ENCODE measurements at places on chromosomes 6 and 20.

GRCh38 chr6:90268178-90268577, 28.5 kb downstream of the BACH2 start:
- no peak for DNase-seq

DNA sequence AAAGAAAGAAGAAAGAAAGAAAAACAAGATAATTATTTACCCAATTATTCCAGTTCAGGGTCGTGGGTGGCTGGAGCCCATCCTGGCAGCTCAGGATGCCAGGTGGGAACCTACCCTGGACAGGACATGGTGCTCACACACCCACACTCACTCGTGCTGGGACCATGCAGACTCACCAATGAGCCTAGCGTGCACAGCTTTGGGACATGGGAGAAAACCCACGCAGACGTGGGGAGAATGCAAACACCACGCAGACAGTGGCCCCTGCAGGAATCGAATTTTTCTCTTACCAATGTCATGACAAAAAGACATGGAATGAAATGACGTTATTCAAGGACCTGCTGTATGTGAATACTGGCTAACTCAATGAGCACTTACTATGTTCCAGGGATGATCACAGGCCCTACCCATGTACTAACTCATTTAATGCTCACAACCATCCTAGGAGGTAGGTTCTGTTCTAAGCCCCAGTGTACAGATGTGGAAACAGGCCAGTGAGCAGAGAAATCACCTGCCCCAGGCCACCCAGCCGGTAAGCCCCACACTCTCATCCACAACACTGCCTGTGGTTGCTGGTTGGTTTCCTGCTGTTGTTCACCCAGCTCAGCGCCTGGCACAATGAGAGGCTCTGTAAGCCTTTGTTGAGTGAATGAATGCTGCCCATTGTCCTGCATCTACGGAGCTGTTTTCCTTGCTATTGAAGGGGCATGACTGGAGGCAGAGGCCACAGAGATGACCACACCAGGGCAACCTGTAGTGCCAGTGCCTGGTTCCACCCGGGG, 6.8 kb upstream of the PI16 start:
- peak; percentile 67 for DNase-seq

- no peak for DNase-seq
These were observed 253.8 kb downstream of the TBC1D7 start for GRCh38 chr6:13074415-13075140.

GRCh38 chr20:32975698-32976674, 28.2 kb downstream of the SUN5 start:
- DNase-seq: no peak

DNA sequence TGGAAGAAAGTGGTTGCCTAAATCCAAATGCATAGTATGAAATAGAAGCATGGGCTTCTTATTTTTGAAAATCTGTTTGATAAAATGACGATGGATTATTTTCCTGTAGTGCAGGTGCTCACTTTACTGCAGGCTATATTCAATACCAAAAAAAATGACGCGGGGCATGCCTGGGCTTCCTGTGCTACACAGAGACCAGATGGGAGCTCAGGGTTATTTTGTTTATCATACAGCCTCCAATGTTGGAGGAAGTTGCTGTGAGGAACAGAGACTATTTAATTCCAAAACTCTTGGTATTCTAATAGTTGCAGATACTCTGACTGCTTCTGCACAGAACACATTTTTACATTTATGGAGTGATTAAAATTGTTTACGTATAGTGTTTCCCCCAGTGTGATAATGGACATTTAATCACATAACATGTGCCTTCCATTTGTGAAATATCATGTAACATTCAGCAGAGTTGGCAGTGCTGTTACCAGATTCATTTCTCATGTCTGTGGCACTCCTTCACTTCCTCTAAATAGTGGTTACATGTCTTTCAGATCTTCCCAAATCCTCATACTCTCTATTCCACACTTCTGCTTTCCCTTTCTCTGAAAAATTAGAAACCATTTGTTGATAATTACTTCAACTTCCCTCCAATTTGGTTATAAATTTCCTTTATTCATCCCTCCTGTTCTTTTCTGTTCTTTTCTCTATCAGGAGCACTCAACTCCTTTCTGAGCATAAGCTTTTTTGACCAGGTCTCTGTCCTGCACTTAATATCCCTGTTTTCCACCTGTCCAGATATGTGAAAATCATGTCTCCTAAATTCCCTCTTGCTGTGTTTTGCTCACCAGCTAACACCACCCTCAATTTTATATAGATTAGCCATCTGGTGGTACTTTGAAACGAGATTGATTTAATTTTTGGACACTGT, 121.6 kb downstream of the ADGRB3 start:
- DNase-seq: no peak

DNA sequence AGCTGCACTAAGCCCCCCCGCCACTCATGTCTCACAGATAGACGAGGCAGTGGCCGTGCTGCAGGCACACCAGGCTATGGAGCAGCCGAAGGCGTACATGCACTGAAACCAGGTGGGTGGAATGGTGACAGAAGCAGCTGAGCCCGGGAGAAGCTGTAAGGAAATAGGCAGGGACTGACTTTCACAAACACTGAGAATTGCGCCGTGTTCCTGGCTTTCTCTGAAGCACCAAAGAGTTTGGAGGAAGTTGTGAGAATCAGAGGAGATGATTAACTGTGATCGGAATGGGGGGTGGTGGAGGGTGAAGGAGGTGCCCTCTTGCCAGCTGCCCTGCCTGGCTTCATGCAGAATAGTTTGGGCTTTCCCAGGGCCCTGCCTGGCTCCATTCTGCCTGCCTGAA, 21.6 kb downstream of the TOMM34 start:
- no peak for DNase-seq

DNA sequence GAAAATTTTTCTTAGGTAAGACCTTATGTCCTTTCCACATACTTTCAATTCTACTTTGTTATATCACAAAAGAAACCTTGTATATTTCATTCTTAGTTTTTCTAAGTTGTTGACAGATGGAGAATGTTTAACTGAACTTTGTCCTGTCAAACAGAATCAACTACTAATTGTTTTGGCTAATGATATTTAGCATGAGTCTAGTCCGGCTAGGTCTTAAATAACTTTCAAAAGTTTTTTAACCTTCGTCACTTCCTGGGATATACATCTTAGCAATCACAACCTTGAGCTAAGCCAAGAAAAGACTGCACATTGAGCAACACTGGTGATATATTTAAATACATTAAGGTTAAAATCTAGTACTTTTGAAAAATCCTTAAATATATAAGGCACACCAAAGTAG, 62.9 kb upstream of the RUNX2 start:
- no peak for DNase-seq

- DNase-seq: no peak
These were observed 116.7 kb upstream of the SLC24A3 start for GRCh38 chr20:19095762-19096161.

DNA sequence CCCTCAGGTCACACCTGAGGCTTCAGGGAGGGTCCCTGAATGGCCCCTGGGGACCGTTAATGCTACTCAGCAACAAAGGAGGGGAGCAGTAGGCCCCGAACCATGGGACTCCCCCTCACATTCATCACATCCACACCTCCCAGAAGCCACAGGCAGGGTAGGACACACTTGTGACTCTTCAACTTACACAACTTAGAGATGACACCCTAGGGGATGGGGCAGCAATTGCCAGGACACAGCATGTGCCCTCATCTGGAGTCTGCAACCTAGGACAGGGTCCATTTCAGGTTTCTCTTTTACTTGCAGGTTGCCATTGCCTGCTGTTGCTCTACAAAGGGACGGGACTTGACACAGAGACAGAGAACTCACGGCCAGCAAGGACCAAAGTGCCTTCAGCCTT, 770 bp downstream of the ULBP3 start:
- no peak for DNase-seq

DNA sequence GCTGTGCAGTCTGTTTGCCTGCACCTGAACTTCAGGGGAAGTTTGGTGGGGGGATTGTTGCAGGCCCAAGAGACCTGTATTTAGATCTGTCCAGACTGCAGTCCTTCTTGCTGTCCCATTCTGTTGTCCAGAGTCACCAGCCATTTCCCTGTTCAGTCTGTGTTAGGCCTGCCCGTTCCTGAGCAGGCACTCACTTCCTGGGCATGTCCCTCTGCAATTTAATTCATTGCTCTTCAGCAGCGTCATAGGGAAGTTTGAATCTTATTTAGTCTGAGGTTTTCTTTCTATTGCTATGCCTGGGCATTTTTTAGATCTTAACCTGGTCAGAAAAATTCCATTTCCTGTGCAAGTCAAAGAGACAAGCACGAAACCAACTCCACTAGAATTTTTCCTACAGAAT, 190.2 kb downstream of the DTNBP1 start:
- no peak for DNase-seq

GRCh38 chr6:112100561-112100960, 13.2 kb downstream of the FAM229B start:
- DNase-seq: no peak

DNA sequence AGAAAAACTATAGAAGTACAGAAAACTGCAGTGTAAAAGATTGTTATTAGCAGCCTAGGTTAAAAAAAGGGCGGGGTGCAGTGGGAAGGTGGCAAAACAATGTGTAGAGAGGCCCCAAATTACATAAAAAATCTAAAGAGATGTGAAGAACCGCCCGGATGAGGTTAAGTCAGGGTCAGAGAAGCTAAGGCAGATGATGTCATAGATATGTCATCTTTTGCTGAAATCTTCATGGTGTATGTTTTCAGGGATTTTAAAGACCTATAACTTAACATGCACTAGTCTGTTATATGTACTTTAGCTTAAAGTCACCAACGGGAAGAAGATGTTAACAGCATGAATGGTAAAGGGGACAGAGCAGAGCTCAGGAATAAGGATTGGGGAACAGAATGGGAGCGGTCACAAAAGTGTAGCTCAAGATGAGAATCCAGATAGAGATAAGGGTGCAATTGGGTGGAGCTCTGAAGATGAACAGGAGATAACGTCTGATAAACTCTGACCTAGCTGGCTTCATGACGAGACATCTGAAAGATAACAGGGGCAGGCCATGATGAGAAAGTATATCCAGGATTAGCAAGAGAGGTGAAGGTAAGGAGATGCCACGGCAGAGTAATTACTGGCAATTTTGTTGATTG, 83.4 kb downstream of the TFAP2A start:
- DNase-seq: no peak

DNA sequence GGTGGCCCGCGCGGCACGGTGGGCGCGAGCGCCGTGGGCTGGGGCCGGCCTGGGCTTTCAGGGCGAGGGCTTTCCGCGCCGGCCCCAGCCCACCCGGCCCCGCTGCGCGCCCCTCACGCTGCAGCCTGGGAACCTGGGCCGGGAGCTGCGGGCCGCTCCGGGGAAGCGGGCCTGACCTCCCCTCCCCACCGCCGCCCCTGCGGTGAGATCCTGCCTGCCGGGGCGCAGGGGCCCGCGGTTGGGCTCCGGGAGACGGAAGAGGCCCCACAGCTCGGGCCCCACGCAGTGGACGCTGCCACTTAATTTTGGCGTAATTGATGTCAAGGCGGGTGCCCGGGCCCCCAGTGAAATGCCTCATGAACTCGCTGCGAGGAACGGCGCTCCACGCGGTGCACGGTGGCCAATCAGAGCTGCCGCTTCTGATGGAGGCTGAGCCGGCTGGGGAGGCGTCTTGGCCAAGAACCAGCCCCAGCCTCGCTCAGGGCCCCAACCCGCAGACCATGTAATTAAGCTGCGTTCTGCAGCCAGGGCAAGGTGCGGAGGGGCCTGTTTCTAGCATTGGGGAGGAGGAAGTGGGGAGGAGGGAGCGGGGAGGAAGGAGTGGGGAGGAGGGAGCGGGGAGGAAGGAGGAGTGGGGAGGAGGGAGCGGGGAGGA, 96.1 kb upstream of the BHLHE23 start:
- peak; percentile 75 for DNase-seq

DNA sequence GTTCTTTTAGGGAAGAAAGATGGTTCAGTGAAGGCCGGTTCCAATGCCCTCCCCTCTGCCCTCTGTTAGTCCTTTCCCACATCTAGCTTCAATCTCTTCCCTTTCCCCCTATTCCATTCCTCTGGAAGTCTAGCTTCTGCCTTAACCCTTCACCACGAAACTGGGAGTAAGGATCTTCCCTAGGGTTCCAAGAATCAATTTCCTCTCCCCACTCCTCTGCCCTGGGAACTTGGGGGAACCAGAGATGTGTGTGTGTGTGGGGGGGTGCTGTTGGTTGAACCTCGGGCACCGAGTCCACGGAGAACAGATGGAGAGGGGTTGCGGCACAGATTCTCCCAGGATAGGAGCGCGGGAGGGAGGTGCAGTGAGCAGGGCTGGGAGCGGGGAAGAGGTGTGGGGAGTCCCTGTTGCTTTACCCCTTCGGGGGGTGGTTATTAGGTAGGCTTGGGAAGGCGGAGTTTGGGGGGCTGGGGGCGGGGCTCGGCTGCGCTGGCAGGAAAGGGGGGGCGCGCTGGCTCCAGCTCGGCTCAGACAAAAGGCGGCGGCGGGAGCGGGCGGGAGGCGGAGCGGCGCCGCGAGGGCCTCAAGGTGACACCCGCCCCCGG, at the start of gene TMEM151B:
Gene TMEM151B (plus strand): TSS at position 530 of the 605 bp plus-strand sequence. CDS start 293 bp downstream, outside the sequence.
- DNase-seq: peak; percentile 37

GRCh38 chr6:139642346-139642745, 267.9 kb upstream of the CITED2 start:
- no peak for DNase-seq

DNA sequence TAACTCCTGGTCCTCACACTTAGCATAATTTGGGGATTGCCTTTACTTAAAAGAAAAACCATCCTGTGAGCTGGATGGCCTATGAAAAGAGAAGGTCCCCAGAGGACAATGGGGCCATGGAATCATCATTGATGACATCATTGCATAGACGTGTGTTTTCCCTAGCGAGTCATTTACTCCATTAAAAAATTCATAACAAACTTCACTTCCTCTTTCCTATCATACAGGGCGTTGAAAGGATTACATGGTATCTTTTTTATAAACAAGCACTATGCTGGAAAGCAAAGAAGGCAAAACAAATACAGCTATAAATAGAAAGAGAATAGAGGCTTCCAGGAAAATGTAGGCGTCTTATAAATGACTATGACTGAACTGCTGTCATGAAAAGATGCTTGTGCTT, 11.3 kb upstream of the COL12A1 start:
- no peak for DNase-seq

- no peak for DNase-seq
These were observed 203.4 kb upstream of the KCNQ5 start for GRCh38 chr6:72418495-72418894.

DNA sequence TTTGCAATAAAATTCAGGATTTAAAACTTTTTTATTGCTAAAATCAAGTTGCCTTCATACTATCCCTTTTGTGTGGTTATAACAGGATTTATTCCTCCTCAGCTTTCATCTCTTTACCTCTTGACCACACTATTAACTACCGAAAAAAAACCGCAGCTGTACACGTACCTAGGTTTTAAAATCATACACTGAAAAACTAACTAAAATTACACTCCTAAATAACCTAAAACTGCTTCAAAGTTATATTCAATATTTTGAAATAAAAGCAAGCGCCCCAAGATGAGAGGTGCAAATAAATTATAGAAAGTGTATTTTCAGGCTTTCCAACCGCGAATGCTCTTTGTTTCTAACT, 1.4 kb downstream of the MPC1 start:
- no peak for DNase-seq

GRCh38 chr20:5729348-5729747, 20.9 kb upstream of the SHLD1 start:
- DNase-seq: no peak

GRCh38 chr20:62622877-62623487, 19.3 kb upstream of the SLCO4A1 start:
- DNase-seq: no peak
